ENCODE measurements at places on chromosomes 11 and 22. TPM values are rescaled to one million over a fixed set of nuclear protein-coding genes. Genes with fewer than 3 reads are reported as not detected.

GRCh38 chr11:32785262-32785661 lies 9.2 kb downstream of the CCDC73 start:
- no peak for DNase-seq

GRCh38 chr11:60985991-60986915 lies 14.8 kb downstream of the CD6 start:
- no peak for DNase-seq

DNA sequence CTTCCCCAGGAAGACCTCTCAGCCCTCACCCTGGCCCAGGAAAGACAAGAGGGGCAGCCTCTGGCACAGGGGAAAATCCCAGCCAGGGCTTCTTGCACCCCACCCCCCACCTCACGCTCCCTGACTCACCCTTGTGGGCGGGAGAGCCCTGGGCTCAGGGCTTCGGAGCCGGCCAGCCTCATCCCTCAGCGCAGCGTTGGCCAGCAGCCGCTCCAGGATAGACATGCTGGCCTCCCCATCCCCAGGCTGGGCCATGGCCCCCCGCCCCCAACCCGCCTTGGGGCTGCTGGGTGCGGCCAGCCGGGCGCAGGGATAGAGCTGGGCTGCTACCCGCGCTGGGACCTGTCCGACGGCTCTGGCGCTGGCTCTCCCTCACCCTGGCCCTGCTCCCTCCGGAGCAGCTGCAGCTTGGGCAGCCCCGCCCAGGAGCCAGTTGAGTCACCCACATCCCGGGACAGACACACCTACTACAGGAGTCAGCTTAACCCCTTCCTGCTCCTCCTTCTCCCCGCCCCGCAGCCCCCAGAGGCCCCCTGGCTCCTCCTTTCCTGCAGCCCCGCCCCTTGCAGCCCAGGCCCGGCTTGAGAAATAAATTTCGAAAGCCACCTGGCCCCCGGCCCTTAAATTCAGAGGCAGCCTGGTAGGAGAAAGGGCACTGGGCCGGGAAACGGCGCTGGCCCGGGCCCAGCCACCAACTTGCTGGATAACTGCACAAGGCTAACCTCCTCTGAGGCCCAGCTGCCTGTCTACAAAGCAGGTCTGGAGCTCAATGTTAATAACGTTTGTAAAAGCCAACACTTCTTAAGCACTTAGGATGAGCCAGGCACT lies 13.4 kb downstream of the TNKS1BP1 start:
- DNase-seq, result no peak

DNA sequence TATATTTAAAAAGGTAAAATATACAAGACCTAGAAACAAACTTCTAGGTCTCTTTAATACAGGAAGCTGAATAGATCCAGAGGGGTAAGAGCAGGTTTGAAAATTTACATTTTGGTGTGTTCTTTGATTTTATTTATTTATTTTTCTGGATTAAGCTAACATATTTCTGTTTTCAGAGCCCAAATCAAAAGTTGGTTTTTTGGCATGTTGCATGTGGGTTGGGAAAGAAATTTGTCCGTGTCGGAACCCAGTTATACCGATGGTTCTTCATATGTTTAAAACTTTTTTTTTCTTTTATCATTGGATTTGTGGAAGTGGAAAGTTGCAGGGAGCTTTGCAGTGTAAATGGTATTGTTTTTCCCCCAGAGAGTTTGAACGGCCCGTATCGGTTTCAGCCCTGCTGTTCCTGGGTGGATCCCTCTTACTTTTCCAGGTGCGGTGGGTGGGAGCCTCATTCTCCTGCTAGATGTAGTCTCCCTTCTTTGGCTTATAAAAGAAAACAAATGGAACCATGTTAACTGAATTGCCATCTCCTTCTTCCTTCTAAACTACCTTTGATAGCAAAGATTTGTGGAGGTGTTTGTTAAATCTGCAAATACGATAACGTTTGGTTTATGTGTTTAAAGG lies 746 bp downstream of the CTNND1 start:
- DNase-seq, result no peak

GRCh38 chr11:67405196-67405567 lies 1.3 kb downstream of the TBC1D10C start:
- no peak for DNase-seq

- peak; percentile 32 for DNase-seq
Measured at GRCh38 chr22:19524170-19525115, at the start of gene CLDN5. Gene CLDN5, minus strand, starts transcription at chr22:19524410. Its CDS starts 155 bp downstream, at chr22:19524255.

DNA sequence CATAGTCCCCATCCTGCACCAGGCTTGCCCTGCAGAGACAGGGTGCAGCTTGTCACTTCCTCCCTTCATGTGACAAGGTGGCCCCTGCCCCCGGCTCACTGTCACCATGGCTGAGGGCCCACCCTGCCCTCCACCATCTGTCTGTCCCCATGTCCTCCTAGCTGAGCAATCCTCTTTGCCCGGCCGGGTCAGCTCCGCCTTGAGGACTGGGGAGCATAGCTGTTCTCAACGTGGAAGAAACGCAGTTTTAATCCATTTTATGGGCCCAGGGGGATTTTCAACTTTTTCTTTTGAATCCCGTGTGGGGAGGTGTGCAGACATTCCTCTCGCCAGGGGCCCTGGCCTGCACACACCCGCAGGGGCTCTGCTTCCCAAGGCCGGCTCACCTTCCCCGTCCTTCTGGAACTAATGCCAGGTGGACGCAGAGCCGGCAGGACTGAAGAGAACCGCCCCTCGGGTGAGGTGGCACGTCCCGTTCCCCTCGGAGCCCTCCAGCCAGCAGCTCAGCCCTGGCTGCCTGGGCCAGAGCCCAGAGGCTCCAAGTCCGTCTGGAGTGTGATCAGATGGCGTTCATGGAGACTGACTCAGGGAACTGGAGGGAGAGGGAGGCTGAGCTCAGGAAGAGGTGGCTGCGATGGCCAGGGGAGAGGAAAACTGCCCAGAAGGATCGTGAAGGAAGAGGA lies 1108.7 kb downstream of the BRD1 start:
- DNase-seq, result no peak

DNA sequence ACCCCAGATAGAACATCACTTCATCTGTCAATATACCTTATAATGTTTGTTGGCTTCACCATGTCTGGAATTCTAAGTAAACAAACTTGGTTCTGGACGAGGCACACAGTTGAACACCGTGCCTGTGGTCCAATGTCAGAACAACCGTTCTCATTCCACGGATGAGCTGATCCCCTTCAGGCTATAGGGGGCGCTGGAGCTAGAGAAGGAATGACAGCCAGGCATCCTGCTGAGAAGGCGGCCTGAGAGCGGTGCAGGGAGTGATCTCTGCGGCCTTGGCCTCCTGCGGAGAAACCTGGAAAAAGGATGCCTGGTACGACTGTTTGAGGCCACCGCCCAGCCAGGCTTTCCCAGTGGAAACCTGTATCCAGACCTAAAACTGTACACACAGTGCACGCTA lies 48.7 kb downstream of the FDX1 start:
- no peak for DNase-seq

DNA sequence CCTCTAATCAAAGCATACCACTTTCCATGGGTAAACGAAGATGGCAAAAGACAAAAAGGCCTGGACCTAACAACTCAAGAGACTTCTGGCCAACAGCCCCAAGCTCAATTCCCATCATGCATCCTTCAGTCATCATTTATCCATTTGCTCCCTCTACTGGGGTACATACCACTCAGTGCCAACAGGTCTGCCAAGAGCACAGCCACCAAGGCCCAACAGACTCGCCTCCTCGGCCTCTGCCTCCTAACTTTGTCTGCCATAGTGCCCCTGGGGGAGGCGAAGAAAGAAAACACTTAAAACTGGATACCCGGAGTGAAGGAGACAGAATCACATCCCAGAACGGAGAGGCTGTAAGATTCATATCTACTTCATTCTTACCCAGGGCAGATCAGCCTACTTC lies 1.1 kb downstream of the HYOU1 start:
- no peak for DNase-seq

DNA sequence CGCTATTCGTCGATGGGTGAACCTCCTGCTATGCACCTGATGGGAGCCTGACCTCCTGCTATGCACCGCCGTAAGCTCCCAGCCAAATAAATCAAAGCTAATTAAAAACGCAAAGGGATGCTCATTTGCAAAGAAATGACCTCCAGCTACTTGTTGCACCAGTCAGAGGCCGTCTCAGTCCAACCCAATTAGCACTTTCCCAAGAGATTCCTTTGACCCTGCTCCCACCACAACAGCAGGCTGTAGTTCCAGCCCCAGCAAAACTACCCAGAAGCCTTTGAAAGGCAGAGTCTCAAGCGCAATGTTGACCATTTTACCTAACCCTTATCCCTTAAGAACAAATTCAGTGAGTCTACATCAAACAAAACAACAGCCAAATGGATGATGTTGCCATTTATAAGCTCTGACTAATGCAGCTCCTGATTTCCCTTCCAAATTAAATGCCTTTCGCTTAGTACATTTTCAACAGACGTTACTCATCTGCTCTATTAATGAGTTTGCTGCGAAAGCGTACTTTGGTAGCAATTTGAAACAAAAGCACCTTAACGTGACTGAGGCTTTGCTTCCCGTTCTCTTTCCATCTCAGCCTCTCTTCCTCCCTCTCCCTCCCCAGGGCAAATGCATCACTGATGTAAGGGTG lies 17.2 kb upstream of the BSX start:
- no peak for DNase-seq

- no peak for DNase-seq
Measured at GRCh38 chr11:705646-706438, at the start of gene EPS8L2. Gene EPS8L2, plus strand, starts transcription at chr11:706231. Its CDS starts 3,177 bp downstream, at chr11:709408.

The TPCN2 gene
- polyA plus RNA-seq, result 13.8 TPM

The ART5 gene
- polyA plus RNA-seq, result 3.5 TPM

The C11orf21 gene
- 0.64 TPM for polyA plus RNA-seq

The OR6A2 gene
- polyA plus RNA-seq, result 0.04 TPM

The VWA5A gene
- polyA plus RNA-seq, result 12.8 TPM

The KCTD14 gene
- 13.1 TPM for polyA plus RNA-seq

The ROBO4 gene
- 20.7 TPM for polyA plus RNA-seq

The SUSD2 gene
- 20.5 TPM for polyA plus RNA-seq

The BAIAP2L2 gene
- 6.1 TPM for polyA plus RNA-seq

The DBX1 gene
- polyA plus RNA-seq, result 0.05 TPM

Data from right renal pelvis (tissue), 4 donors.